Inflammatory macrophage (primary cell): ENCODE measurements at places on chromosomes 12 and 14.

- no peak for DNase-seq
Measured at GRCh38 chr12:102009796-102010195, 52.0 kb downstream of the WASHC3 start.

DNA sequence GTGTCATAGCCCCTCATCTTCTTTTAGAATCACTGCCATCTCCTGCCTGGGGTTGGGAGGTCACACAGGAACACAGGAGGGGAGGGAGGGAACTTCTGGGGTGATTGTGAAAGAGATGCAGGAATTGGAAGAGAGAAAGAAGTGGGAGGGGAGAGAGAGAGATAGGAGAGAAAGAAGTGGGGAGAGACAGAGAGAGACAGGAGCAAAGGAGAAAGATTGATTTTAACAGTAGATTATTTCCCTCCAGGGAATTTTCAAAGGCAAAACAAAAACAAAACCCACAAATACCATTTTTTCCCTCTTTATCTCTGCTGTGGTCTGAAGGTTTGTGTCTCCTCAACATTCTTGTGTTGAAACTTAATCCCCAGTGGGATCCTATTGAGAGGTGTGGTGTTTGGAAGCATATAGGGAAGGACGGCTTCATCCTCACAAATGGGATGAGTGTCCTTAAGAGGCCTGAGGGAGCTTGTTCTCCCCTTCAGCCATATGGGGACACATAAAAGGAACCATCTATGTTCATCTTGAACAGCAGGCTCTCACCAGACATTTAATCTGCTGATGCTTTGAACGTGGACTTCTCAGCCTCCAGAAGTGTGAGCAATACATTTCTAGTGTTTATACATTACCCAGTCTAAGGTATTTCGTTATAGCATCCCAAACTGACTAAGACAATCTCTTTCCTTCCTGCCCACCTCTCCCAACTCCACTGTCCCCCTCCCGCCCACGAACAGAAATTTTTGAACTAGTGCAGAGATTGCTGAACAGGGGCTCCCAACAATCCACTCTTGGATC, 134.9 kb upstream of the MAX start:
- DNase-seq = no peak

DNA sequence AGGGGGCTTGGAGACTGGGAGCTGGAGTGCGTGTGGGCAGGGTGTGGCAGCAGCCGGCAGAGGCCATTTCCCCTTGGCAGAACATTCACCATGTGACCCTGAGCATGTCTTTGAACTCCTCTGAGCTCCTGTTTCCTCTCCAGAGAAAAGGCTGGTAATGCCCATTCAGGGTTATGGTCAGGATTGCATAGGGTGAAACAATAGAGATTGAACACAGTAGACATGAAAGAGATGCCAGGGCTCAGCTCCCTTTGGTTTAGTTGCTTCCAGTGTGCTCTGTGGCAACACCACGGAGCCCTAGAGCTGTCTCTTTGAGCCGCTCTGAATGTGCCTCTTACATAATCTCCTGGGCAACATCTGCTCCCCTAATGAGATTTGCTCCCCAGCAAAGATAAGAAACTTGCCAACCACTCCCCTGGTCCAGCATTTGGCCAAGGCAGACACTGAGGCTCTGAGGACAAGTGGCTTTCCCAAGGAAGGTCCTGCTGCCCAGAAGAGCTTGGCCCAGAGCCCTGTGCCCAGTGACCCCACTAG, 4.6 kb downstream of the IFI27 start:
- DNase-seq = peak; percentile 7

DNA sequence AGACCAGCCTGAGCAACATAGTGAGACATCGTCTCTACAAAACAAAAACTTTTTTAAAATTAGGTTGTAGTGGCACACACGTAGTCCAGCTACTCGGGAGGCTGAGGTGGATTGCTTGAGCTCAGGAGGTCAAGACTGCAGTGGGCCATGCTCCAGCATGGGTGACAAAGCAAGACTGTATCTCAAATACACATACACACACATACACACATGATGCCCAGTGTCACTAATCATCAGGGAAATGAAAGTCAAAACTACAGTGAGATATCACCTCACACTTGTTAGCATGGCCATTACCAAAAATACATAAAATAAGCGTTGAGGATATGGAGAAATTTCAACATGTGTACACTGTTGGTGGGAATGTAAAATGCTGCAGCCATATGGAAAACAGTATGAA, 33.2 kb upstream of the KICS2 start:
- DNase-seq = no peak

DNA sequence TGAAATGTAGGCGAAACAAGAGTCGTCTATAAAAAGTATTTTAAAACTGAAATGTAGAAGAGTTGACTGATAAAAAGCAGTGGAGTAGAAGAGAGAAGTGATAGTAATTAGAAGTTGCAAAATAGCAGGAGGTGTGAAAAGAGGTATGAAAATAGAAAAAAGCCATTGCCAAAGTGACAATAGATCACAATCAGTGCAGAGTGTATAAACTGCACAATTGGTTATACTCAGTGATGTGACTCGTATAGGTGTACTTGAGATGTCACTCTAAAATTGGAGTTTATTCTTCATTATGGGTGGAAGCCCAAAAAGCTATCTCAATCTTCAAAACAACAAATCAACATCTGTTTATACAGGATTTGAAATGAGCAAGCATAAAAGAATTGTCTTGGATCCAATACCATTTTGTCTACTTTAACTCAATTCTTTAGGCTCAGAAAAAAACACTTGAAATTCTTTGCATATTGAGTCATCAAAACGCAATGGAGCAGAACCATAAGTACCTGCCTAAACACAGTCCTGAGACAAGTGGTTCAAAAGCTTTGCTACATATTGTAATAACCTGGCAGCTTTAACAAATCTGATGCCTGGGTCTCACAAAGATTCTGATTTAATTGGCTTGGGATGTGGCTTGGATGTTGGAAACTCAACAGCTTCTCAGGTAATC, 8.8 kb downstream of the IKBIP start:
- no peak for DNase-seq

DNA sequence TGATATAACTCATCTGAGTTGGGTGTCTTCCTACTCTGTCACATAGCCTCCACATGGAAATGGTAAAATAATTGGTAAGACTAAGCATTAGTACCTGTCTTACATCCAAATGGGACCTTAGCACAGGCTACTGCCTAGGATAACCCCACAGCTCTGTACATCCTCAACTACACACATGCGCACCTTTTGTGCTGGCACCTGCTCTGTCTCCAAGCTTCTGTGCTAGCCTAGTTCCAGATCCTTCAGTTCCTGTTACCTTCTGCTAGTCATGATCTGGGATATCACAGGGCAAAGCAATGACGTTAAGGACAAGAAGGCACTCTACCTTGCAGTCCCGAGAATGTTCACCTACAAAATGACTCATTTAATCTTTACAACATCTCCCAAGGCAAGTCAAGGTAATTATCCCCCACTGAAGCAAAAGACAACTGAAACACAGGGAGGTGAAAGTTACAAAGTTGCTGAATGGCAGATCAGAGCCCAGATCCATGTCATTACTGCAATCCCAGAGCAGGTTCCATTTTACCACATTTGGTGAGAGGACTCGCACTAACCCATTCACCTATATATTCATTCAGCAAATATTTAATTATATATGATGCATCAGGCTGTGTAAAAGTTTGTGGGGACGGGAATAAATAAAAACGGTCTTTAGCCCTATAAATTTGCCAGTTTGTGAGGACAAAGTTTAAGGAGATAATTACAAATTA, 61.7 kb downstream of the PPM1H start:
- no peak for DNase-seq

GRCh38 chr12:12927211-12928079, 24.5 kb downstream of the GPRC5D start:
- peak; percentile 47 for DNase-seq

DNA sequence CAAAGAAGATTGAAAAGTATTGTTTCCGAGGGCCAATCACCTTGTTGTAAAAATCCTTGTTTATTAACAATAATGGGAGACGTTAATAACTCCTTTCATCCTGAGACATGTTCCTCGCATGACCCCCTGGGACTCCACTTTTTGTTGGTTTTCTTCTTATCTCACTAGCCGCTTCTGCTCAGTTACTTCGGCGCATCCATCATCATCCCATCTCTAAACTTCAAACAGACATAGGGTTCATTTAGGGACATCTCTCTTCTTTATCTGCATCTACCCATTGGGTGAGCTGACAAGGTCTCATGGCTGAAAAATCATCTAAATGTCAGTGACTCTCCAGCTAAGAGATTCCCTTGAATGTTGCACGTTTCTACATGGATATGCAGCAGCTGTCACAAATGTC, 252.2 kb downstream of the ANO2 start:
- DNase-seq = no peak

GRCh38 chr12:3571323-3571722, 80.3 kb downstream of the PRMT8 start:
- DNase-seq = no peak

GRCh38 chr12:47481041-47481440, 224.8 kb downstream of the RPAP3 start:
- DNase-seq = no peak

DNA sequence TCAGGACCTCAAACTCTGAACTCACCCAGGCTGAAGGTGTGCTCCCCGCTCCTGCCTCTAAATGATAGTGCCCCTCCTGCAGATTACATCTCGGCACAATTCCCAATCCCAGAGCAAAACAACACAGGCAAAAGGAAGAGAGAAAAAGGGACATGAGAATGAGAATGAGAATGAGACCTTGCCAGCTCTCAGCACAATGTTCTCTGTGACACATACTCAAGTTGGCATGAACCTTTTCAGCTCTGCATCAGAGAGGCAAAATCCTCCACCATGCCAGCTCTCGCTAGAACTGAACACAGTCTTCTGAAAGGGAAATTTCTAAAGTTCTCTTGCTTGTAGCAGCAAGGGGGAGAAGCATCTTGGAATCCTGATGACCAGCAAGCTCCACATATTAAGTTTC, 84.6 kb downstream of the KSR2 start:
- DNase-seq = no peak

- peak; percentile 62 for DNase-seq
Measured at GRCh38 chr12:49529414-49529813, 9.4 kb upstream of the KCNH3 start.

- peak; percentile 17 for DNase-seq
Measured at GRCh38 chr12:47014474-47014873, 64.9 kb upstream of the PCED1B start.

DNA sequence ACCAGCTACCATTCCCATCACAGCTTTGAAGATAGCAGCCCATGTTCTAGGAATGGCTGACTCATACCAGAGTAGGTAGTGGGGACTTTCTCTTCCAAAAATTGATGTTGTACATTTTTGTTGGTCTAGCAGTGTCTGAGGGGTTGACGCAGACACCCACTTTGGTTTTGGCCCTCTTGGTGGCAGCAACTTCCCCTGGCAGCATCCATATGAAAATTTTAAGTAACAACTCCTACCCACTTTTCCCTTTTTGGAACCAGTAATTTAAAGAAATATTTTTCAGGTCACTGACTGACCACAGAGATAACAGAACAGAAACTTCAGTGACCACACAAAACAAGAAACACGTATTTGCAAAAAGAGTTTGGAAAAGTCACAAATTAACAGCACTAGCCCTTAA, 162.0 kb upstream of the TMCC3 start:
- DNase-seq = no peak

GRCh38 chr14:100187247-100187833, 27.9 kb upstream of the DEGS2 start:
- DNase-seq = no peak

DNA sequence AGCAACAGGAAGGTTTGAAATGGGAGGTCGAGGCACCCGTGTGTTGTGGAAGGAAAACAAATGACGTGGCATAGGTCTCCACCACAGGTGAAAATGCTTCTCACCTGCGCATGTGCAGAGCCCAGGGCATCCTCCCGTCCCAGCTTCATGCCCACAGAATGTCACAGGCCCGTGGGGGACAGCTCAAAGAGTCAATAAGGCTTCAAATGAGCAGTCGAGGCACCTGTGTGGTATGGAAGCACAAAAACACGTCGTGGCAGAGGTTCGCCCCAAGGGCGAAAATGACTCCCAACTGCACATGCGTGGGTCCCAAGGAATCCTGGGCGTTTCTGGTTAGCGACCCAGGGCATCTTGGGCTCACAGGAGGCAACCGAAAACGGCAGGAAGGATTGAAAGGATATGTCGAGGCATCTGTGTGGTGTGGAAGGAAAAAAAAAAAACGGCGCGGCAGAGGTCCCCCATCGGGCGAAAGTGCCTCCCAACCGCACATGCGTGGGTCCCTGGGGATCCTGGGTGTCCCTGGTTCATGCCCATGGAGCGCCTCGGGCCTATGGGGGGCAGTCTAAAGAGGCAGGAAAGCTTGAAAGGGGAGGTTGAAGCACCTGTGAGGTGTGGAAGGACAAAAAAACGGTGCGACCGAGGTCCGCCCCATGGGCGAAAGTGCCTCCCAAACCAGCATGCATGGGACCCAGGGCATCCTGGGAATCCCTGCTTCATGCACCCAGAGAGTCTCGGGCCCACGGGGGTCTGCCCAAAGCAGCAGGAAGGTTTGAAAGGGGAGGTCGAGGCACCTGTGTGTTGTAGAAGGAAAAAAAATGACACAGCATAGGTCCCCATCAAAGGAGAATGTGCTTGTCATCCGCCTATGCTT, 578.5 kb downstream of the ALG10 start:
- DNase-seq = no peak

DNA sequence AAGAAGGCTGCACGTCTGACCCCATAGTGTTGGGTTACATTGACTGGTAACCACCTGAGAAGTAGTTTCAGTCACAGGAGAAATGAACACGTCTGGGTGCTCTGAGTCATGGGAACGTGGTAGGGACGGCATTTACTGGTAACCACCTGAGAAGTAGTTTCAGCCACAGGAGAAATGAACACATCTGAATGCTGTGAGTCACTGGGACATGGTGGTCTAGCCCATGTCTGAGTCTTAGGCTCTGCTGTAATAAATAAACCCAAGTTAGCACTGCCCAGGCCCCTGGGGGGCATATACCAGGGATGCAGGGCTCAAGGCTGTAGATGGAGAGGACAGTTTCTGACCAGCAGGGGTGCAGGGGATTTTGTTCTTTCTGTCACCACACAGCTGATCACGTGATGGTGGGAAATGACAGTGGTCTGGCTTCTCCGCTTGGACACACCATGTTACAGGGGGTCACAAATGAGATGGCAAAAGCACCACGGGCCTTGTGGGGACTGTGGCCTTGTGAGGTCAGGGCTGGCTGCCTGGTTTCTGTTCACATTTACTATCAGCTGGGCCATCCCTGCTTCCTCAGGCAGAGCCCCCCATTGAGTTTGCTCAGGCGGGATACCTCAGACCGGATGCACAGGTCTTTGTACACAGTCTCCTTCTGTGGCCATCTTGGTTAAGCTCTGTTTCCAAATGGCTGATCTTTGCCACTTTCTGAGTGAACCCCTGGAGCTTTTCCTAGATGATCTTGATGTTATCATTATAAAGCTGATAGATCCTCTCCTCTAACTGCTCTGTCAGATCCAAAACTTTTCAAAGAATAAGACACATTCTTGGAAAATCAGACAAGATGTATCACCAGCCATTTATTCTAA, 9.8 kb upstream of the C12orf42 start:
- no peak for DNase-seq

GRCh38 chr12:75115748-75116147, 93.9 kb downstream of the KCNC2 start:
- no peak for DNase-seq

- DNase-seq = peak; percentile 41
Measured at GRCh38 chr12:851913-852312, 97.6 kb downstream of the RAD52 start.
